ENCODE measurements at places on chromosomes 5 and 9.

GRCh38 chr9:124132671-124133147, 121.1 kb downstream of the LHX2 start:
- no peak for DNase-seq

- DNase-seq, result no peak
Observed at GRCh38 chr5:80988419-80988935, 28.3 kb downstream of the RASGRF2 start.

- DNase-seq, result no peak
Observed at GRCh38 chr5:7755958-7756357, 95.0 kb downstream of the CFAP90 start.

DNA sequence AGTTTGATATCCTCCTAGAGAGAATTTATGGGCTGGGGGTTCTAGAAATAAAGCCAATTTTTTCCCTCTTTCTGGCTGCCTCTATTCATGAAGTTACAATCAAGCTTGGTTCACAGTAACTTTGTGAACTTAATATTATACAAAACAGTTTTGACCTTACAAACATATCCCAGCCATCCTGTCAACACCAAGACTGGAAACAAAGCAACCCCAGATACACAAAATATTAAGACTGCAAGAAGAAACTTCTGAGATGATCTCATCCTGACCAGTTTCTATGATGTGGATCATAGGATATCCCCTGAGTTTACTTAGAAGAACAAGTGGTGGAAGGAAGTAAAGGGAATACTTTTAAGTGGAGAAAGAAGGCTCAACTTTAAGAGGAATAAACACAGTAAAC, 28.3 kb upstream of the CER1 start:
- DNase-seq, result no peak

DNA sequence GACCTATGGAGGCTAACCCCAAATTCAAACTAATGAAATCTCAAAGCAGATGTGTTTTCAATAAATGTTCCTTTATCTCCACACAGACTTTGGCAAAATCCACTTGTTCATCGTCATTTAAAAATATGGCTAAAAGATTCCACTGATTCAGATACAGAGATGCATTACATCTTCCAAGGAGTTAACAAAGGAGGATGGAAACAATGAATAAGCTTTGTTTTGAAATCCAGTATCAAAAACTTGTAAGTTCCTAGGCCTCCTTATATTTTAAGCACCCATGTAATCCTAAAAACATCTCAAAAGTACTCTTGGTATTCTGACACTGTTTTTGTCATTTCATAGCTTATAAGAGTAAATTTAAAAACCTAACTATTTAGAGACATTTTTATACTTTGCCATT, 345.6 kb upstream of the ACTBL2 start:
- DNase-seq, result no peak

DNA sequence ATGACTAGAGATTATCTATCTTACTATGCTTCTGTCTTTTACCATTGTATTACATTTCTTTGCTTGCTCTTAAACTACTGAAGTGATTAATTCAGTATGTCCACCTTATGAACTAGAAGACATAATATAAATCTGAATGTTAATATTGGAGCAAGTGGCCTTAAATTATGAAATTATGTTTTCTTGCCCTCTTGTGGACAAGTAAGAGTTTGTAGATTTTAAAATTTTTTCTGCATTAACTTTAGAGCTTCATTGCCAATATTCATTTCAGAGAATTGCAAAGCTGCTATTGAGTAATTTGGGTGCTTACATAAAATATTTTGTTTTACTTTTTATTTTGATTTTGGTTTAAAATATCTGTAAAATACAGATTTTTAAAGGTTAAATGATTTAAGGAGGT, 55.3 kb downstream of the RANBP17 start:
- DNase-seq, result no peak
